ENCODE measurements at places on chromosomes 13 and 19. TPM values are rescaled to one million over a fixed set of nuclear protein-coding genes. Genes with fewer than 3 reads are reported as not detected.

DNA sequence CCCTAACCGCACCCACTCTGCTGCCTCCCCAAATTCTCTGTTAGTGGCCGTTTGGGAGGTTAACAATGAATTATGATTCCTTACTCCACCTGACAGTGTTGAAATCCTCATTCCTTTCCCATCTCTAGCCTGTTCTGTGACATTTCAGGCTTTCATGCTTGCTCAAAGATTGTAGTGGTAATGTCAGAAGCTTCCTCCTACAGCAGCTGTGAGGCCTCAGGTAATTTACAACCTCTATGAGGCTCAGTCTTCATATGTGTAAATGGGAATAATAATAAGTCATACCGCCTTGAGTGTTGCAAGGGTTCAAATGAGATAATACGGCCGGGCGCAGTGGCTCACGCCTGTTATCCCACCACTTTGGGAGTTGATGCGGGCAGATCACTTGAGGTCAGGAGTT is 977 bp upstream of the SLC1A5 start:
- no peak for DNase-seq

DNA sequence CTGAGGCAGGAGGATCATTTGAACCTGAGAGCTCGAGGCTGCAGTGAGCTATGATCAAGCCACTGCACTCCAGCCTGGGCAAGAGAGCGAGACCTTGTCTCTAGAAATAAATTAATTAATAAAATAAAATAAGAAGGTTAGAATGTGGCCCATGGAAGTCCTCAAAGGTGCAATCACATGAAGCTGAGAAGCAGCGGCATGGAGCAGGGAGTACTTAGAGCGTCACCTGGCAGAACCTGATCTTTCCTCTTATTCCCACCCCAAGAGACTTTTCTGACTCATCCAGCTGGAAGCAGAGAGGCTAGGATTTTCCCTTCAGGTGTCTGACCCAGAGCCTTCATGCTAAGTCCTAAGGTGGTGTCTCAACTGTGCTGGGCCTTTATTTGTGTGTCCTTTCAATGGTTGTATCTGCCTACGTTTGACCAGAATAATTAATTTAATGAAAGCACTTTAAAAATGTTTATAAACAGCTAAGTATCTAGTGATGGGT is 8.9 kb upstream of the MRPS31 start:
- DNase-seq = no peak

GRCh38 chr13:111289251-111289650 is 31.2 kb upstream of the TEX29 start:
- no peak for DNase-seq

DNA sequence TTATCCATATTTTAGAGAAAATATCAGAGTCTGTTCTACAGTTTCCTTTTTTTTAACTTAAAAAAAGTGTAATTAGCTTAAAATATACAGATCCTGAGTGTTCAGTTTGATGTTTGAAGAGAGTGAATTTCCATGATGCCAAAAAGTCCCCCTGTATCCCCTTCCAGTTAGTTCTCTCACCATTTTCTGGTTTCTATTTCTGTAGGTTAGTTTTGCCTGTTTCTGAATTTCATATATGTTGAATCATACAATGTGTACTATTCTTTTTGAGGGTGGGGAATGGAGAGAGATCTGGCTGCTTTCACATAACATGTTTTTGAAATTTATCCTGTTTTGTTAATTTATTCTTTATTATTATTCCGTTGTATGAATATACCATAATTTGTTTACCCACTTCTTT is 95.9 kb downstream of the PDS5B start:
- no peak for DNase-seq

DNA sequence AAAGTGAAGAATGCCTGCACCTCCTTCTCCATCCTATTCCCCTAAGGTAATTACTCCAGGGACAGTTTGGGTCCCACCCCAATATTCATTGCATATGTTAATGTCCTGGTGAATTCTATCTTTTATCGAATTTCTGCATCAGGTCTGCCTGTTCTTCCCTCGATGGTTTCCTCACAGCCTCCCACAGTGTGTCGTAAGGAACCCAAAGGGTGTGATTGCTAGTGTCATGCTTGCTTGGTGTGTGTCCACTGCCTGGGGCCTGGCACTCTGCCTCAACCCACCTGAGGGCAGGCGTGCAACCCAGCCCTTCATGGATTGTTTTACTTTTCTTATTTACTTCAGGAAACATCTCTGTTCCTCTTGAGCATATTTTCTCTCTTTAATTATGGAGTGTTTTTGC is 60.2 kb upstream of the CYSLTR2 start:
- DNase-seq = no peak

DNA sequence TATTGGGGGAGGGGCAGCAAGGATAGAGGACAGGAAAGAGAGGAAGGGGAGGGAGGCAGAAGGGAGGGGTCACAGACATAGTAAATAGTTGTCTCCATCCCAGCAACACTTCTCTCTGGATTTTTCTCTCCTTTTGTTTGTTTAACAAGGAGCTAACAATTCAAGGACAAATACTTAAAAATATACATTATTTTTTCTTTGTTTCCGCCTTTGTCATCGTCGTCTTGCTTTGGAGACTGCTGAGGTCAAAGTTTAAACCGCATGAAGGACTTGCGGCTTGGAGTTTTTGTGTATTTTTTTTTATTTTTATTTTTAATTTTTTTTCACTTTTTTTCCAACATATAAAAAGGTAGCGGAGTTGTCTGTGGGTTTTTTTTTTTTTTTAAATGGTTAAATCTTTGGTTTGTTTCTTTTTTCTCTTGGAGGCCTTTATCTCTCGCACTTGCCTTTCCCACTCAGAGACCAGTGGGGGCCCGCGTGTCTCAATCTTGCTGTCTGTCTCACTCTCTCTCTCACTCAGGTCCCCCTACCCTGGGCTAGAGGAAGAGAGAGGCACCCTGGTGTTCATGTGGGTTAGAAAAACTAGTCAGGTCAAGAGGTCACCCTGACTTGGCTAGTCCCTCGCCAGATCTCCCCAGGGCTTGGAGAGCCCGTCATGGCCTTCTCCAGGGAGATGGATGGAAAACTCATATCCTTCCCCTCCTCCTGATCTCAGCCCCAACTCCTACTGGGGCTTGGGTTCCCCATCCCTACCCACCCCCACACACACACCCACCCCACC is 11.0 kb downstream of the ZNF574 start:
- DNase-seq = no peak

- peak; percentile 55 for DNase-seq
These were observed 904.8 kb upstream of the PCDH20 start for GRCh38 chr13:62320129-62321108.

The KCNN4 gene
- 68.6 TPM for total RNA-seq

The CERS1 gene
- total RNA-seq = 5.3 TPM
